ENCODE measurements at places on chromosomes 5 and 9.

DNA sequence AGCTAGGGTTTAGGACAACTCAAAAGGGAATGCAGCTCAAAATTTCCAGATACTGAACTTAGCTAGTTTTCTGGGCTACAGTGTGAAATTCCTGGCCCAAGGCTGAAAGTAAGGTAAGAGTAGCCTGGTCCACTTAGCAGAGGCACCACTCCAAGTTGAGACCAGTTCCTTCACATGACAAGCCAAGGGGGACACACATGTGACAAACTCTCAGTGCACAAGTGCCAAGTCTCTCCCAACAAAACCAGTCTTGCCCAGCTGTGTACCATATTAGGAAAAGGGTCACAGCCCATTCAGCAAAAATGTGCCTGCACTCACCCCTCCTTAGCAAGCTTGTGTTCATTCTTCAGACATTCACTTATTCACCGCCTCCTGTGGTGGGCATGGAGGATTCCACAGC is 27.8 kb downstream of the KLHL3 start:
- no peak for DNase-seq

DNA sequence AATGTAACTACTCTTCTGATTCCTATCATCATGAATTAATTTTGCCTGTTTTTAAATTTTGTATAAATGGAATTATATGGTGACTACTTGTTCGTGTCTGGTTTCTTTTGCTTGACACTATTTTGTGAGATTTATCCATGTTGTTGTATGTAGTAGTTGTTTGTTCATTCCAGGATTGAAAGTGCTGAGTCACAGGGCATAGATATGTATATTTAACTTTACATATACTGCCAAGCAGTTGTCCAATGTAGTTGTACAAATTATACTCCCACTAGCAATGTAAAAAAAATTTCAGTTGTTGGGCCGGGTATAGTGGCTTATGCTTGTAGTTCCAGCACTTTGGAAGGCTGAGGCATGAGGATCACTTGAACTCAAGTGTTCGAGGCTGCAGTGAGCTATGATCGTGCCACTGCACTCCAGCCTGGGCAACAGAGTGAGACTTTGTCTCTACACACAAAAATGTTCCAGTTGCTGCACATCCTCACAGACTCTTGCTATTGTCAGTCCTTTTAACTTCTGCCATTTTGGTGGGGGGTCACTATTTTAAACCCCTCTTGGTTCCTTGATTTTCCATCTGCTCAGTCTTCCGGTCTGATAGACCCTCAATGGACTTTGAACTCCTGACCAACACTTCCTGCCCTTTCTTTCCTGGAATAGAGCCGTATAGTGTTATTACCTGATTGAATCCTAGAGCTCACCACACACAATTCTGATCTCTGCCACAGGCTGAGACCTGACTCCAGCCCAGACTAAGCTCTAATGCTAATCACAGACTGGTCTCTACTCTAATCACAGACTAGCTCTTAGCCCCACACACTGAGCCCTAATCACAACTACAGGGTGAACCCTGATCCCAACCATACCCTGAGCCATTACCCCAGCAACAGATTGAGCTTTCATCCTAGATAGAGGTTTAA is 69.3 kb upstream of the MELK start:
- DNase-seq: no peak

DNA sequence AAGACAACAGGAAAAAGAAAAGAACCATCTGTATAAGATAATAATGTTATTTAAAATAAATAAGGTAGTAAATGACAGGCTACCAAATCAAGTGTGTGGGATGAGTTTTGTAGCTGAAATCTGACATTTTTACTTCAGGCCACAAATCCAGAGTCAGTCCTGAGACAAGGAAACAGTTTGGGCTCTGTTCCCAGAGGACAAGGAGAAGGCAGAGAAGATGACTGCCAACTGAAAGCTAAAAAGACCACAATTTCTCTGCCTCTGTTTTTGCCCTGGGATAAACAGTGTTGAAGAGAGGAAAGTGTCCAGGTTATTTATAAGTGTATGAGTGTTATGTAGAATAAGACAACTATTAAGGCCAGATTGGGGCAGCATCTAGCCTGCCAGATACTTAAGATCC is 180.5 kb downstream of the NFIB start:
- no peak for DNase-seq

GRCh38 chr5:122415030-122415800 is 103.2 kb downstream of the SNCAIP start:
- no peak for DNase-seq

GRCh38 chr5:124754206-124754927 is 7.9 kb upstream of the ZNF608 start:
- no peak for DNase-seq

DNA sequence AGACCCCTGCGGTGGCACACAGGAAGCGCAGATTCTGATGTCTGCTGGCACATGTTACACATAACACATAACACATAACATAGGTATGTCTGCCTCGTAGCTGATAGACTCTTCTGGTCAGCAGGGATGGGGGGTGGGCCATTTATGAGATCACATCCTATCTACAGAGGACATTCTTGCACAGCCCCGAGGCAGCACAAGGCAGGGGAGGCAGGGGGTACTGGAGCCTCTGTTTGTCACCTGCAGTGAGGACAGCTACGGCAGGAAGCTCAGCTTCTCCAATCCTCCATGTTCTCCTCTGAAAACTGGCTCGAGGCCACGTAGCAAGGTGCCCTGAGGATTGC is 16.7 kb upstream of the MED10 start:
- no peak for DNase-seq

DNA sequence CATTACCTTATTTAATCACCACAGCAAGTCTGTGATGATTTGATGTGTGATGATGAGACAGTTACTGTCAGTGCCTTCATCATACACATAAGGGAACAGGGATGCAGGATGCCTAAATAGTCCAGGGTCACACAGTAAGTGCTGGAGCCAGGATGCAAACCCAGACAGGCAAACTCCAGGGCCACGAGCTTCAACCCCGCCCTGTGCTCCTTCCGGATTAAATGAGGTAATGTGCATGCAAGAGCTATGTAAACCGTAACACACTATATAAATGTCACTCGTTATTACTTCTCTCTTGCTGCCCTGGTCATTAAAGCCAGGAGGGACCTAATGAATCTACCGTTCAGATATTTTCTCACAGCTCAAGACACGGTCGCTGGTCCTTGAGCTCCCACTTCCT is 12.8 kb downstream of the SMIM23 start:
- DNase-seq: no peak

DNA sequence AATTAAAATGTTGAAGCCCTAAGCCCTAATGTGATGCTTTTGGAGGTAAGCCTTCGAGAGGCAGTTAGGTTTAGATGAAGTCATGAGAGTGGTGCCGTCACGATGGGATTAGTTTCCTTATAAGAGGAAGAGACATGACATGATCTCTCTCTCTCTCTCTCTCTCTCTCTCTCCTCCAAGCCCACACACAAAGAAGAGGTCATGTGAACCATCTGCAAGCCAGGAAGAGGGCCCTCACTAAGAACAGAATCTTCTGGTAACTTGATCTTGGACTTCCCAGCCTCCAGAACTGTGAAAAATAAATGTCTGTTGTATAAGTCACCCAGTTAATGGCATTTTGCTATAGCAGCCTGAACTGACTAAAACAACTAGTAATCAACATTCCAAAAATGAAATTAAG is 175.5 kb downstream of the GNA14 start:
- DNase-seq: no peak

- DNase-seq: no peak
Observed at GRCh38 chr5:93789173-93790067, 48.0 kb upstream of the POU5F2 start.

DNA sequence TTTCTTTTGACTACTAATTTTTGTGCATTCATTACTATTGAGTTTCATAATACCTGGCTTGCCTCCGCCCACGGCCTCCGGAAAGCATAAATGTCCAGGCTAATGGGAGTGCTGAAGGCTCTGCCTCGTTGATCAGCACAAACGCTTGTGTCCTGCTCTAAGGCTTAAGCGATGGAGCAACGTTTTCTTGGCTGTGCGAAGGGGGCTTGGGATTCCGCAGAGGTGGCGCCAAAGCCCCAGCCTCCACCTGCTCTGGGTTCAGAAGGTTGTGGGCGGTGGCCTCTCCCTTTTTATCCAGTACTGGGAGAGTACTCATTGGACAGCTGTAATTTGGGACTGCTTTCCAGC is 19.7 kb downstream of the ANXA2R start:
- DNase-seq: no peak

DNA sequence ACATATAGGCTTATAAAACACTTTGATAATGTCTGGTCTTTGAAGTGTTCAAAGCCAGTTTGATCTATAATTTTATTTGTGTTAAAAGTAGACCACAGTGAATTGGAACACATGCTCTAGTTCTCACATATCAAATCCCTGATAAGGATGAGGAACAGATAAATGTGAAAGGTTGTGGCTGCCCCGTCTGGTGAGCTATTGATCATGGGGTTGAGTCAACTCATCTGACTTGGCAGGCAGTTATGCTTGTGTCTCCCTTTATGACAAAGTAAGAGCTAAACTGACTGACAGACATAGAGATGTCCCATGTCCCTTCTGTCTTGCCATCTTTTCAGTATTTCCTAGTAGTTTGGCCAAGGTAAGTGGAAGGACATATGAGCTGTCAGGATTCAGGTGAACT is 2.9 kb upstream of the ERMP1 start:
- DNase-seq: no peak

DNA sequence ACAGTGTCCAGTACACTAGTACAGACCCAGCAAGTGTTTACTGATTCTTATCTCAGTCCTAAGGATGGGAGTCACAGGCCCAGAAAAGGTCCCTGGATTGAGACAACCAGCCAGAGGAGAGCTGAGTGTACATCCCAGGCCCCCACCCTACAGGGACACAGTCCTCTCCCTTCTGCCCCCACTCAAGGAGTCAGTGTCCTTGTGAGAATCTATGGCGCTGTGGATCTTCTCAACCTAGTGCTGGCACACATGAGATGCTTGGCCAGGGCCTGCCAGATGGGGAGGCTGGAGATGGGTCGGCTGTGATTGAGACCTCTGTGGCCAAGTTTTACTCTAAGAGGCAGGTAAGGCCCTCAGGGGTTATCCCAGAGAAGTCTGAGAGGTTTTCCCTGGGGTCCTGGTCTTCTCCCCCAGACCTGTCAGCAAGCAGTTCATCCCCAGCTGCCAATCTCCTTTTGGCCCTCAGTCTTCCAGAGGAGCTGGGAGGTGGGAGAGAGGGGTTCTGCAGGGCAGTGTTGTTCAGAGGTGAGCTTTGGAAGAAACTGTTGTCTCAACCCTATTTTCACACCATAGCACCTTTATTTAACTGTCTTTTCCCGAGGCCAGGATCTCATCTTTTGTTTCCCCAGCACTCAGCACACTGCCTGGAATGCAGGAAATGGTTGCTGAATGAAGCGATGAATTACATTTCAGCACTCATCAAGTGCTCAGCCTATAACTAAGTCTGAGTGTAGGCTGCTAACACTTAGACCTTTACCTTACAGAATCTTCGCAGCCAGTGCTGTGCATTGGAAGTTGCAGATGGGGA is 3.2 kb upstream of the NSD1 start:
- no peak for DNase-seq

DNA sequence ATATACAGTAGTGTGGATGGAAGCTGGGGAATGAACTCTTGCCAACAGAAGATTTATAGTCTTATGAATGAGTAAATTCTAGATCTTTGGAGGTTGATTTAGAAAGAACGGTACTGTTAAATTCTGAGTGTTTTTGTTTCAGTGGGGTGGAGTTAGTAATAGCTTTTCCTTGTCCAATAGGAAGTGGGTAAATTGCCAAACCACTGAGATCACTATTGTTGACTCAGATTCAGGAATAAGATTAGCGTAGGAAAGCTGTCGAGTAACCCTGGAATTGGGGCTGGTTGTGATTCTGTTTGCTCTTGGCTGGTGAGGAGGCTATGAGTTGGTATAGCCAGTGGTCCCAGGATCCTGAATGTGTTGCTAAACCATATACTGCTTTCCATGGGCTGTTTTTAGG is 155.6 kb downstream of the ARHGAP26 start:
- no peak for DNase-seq

DNA sequence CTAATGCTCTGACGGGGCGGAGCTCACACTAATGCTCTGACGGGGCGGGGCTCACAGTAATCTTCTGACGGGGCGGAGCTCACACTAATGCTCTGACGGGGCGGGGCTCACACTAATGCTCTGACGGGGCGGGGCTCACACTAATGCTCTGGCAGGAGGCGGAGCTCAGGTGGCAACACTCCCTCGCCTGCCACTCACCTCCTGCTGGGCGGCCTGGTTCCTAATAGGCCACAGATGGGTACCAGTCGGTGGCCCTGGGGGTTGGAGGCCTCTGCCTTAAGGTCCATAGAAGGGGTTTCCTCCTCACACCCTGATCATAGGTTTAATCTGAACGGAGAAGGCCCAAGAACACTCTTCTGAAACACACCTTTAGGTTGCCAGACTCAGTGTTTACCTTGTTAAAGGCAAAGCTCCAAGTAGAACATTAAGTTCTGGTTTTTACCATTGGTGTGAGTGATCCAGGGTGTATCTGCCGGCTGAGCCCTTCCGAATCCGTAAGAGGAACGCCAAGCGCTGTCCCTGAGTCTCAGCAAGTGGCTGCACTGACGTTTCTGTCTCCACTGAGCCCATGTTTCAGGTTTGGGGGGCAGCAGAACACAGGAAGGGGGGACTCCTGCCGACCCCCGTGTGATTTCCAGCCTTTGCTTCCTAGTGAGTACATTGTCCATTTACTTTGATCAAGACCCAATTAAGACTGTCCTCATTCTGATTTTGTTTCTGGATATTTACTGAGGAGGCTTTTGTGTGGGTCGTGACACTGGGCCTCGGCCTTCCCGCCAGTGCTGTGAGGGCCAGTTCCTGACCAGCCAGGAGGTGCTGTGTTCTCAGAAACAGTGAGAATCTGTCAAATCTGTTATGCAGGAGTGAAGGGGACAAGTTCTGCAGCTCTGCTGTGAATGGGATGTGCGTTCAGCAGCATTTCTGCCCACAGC is 24.6 kb upstream of the LRRC14B start:
- no peak for DNase-seq

DNA sequence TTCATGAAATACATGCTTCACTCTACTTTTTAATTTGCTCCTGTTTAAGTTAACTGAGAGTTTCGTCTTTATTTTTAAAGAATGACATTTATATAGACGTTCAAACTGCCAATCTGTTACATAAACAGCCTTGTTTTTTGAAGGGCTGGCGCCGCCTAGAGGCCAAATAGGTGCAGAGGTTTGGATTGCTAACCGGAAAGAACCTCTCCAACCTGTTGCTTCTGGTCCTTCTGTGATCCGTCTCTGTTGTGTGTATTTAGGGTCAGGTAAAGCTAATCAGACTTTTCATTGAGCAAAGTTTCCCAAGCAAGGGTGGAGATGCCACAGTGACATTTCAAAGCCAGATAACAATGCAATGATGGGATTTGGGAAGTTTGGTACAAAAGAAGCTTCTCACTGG is 39.5 kb upstream of the GLIS3 start:
- DNase-seq: no peak

Measured in GF-D8 (cell line).